ENCODE measurements at places on chromosomes 1 and 21.

GRCh38 chr1:11109047-11109760 lies 9.5 kb upstream of the EXOSC10 start:
- no peak for DNase-seq

DNA sequence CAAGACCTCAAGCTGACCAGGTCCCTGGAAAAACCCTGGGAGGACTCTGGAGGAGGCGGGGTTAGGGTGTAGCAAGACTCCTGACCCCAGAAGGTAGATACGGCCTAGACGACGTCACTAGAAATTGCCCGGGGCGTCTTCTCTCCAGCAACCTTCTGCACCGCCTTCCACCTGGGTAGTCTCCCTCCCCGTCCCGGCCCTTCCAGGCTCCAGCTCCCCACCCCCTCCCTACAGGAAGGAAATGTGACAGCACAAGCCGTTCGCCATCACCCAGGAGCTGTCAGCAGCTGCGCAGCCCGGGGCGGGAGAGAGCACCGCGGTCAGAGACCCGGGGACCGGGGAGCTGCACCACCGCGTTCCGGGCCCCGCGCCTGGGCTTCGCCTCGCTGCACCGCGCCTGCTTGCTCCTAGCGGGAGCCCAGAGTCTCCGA lies 20.0 kb downstream of the SERTAD4 start:
- no peak for DNase-seq

DNA sequence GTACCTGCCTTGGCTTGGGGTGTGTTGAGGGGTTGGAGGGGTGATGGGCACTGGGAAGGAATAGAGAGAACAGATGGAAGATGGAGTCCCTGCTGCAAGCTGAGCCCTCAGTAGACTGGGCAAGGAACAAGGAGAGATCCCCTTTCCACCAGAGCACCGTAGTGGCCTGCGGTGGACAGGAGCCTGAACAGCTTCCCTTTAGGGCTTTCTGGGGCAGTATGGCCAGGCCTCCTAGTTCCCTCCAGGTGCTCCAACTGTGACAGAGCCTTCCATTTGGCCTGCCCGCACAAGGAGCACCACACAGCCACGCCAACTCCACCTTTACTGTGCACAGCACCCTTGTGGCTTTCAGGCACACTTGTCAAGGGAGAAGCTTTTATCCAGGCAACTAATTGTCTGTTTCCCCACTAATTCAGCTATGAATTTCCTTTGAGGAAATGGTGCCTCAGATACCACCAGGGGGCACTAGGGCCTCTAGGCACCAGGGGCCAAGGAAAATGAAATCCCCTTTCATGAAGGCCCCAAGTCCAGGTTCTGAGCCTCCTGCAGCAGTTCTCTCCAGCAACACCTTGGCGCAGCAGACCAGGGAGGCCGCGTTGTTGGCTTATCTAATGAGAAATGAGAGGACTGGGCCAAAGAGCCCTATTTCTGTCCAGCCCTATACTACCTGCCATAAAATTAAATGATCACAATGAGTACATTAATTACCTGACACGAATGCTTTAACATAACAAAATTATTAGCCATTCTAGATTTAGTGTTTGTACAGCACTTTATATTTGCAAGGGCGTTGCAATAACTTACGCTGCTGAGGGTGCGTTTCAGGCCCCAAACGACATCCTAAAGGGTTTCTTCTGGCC lies 23.1 kb upstream of the ERI3 start:
- DNase-seq: peak; percentile 35

DNA sequence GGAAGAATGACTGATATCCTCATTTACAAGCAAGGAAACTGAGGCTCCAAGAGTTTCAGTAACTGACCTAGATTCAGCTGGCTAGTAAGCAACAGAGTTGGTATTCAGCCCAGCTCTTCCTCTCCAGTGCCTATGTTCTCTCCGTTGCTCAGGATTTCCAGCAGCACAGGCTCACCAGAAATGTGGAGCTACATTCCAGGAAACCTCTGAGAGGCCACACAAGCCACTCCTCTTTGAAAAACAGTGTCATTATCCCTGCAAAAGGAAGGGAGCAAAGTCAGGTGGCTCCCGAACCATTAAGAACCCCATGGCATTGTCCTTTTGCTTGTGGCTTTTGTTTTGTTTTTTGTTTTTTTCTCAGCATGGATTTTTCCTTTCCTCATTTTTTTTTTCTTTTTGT lies 40.6 kb upstream of the DUSP10 start:
- DNase-seq: no peak

- DNase-seq: no peak
These were observed 30.1 kb upstream of the DNAJC6 start for GRCh38 chr1:65279070-65279779.

GRCh38 chr1:83746234-83746633 lies 252.7 kb downstream of the TTLL7 start:
- no peak for DNase-seq

DNA sequence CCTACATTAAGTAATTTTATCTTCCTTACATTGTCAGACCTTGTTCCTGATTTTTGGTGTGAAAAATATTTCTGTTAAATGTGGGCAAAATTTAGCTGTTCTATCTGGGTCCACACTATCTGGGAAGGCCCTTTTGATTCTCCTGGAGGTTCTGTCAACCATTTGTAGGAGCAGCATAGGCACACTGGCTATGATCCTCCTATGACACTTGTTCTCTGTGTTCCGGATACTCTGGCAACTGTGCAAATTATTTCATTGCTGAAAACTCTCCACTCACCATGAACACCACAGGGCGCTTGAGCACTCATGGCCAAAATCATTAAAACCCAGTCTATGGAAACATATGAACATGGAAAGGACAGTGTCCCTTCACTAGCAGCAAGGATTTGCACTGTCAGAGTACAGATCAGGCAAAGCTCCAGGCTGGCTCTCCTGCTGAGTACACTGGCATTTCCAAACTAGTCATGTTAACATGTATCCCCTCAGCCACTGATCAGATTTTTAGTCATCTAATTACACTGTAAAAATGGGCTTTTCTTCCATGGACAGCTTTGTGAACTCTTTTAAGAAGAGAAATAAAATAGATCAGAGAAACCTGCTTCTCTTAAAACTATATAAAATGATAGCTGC lies 43.9 kb upstream of the SGIP1 start:
- no peak for DNase-seq

DNA sequence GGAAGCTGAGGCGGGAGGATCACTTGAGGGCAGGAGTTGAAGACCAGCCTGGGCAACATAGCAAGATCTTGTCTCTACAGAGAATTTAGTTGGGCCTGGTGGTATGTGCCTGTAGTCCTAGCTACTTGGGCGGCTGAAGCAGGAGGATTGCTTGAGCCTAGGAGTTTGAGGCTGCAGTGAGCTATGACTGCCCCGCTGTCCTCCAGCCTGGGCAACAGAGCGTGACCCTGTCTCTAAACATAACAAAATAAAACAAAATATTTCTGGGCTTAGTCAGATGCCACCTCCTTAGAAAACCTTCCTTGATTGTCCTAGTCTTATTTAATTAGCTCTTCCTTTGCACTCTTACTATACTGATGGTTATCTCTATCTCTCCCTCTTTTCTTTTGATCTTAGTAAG lies 8.5 kb downstream of the TGFB2 start:
- DNase-seq: no peak

DNA sequence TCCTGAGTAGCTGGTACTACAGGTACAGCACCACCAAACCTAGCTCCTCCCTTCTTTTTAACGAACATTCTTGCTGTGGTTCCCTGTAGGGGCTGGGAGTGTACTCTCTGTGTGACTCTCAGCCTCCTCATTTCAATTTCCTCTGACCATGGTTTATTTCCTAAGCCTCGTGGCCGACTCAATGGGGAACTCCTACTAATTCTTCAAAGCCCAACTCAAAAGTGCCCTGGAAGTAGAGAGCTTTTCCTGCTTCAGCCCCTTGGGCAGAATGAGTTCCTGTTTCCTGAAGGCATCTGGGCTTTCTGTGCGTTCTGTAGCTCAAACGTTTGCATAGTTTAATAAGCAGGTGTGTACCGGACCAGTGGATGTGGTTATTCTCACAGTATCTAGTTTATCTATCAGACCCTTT lies 70.9 kb upstream of the ACOT11 start:
- DNase-seq: peak; percentile 47

- no peak for DNase-seq
These were observed 60.9 kb upstream of the S1PR1 start for GRCh38 chr1:101175886-101176285.

GRCh38 chr1:25031966-25032667 lies 102.0 kb upstream of the RUNX3 start:
- DNase-seq: no peak

DNA sequence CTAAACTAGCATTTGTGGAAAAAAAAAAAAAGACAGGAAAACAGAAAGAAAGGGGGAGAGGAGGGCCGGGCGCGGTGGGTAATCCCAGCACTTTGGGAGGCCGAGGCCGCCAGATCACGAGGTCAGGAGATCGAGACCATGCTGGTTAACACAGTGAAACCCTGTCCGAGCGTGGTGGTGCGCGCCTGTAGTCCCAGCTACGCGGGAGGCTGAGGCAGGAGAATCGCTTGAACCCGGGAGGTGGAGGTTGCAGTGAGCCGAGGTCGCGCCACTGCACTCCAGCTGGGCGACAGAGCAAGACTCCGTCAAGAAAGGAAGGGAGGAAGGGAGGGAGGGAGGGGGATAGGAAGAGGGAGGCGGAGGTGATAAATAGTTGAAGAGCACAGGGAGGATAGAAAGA lies 54.7 kb downstream of the LBR start:
- no peak for DNase-seq

- peak; percentile 24 for DNase-seq
These were observed 36.6 kb downstream of the FMO4 start for GRCh38 chr1:171350594-171350993.

DNA sequence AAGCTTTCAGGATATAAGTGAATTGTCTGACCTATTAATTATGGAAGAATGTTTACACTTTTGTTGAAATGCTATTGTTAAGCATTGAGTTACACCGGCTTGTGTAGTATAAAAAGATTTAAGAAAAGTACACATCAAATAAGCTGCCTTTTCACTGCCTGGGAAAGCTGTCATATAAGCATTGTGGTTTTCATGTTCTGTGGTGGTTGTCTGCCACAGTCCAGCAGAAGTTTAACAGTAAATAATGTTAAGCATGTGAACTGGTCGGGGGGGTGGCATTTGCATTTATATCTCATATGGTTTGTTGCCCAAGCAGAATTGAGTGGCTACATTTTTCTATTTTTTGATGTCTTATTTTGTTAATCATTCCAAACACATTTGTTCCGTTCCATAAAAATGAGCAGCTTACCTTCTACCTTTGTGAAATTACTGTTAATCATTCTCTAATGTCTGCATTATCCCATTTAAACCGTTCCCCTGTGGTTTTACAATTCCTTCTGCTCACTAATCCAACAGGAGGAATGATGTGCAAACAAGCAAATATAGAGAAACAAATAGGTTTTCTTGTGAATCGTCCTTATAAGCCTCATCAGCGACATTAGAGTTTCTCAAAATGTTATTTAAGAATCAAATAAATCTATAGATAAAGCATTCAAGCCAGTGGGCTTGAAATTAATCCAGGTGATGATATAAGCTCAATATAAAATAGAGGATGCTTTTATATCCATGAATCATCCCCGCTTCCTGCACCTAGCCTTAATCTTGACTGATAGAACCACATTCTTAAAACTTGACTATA lies 160.8 kb upstream of the SAMSN1 start:
- DNase-seq: no peak

All from MV-4-11 (cell line).